ENCODE measurements at places on chromosomes 13 and 19. TPM values are rescaled to one million over a fixed set of nuclear protein-coding genes. Genes with fewer than 3 reads are reported as not detected.

SHC2 gene
- total RNA-seq, result 8.4 TPM

GJB6 gene
- total RNA-seq, result not detected

SBSN gene
- not detected for total RNA-seq

ARL11 gene
- total RNA-seq, result not detected

KIR3DL2 gene
- not detected for total RNA-seq

GSX1 gene
- not detected for total RNA-seq

TUBA3C gene
- not detected for total RNA-seq

GPR42 gene
- total RNA-seq, result not detected

BEST2 gene
- total RNA-seq, result not detected

ADGRE1 gene
- total RNA-seq, result not detected

PNMA8A gene
- total RNA-seq, result 0.49 TPM

- H3K4me1 ChIP-seq, result peaks cover 19% of the 10 kb centered on the region
- no peak overlapping the region for H3K27ac ChIP-seq
- H3K36me3 ChIP-seq, result peaks cover 23% of the 10 kb centered on the region
Measured at GRCh38 chr19:18637673-18638630, 1.1 kb downstream of the KLHL26 start.

- no peaks in the 10 kb centered on the region for H3K36me3 ChIP-seq
- DNase-seq, result no peak
- H3K4me1 ChIP-seq, result no peaks in the 10 kb centered on the region
- no peaks in the 10 kb centered on the region for H3K27me3 ChIP-seq
Measured at GRCh38 chr13:54573186-54573585, 1544.6 kb downstream of the OLFM4 start.

- no peak overlapping the region for H3K27ac ChIP-seq
- no peaks in the 10 kb centered on the region for H3K36me3 ChIP-seq
- H3K27me3 ChIP-seq, result peaks cover 69% of the 10 kb centered on the region
- no peak overlapping the region for H3K4me3 ChIP-seq
- DNase-seq, result no peak
- H3K4me1 ChIP-seq, result no peaks in the 10 kb centered on the region
Measured at GRCh38 chr19:50158577-50158976, 4.5 kb downstream of the IZUMO2 start.

GRCh38 chr19:7772752-7773291, 9.8 kb downstream of the CLEC4M start:
- H3K4me1 ChIP-seq, result peaks cover 10% of the 10 kb centered on the region
- no peaks in the 10 kb centered on the region for H3K36me3 ChIP-seq
- H3K27me3 ChIP-seq, result peaks cover 71% of the 10 kb centered on the region
- H3K4me3 ChIP-seq, result peak overlapping the region; percentile 16

DNA sequence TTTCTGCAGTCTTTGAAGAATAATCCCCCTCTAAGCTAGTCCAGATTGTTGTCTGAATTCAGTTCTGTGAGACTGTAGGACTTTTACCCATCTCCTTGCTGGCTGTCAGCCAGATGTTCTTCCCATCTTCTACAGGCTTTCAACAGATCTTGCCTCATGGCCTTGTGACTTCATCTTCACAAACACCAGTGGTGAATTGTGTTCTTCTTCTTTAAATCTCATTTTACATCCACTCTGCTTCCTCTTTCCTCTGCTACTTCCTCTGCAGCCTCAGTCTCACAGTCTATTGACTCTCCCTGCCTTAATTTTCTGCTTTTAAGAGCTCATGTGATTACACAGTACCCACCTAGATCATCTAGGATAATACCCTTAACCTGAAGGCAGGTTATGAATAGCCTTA, 859.0 kb upstream of the SLITRK1 start:
- H3K4me3 ChIP-seq, result no peak overlapping the region
- H3K4me1 ChIP-seq, result no peaks in the 10 kb centered on the region
- H3K27ac ChIP-seq, result no peak overlapping the region
- DNase-seq, result no peak

DNA sequence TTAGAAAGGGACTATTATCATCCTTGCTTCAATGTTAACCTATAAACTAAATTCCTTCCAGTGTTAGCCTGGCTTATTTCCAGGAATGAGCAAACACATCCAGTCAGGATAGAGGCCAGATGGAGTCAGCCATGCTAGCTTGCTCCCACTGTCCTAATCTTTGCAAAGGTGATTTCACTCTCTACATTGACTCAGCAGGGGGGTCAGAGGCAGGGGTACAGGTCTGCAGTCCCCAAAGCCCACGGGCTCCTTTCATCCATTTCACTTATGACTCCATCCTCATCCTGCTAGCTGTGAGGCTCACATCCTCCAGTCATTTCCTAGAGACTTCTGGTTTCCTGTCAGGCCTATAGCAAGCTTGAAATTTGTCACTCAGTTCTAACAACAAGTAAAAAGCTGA, 63.4 kb upstream of the CEACAM8 start:
- H3K4me3 ChIP-seq, result no peak overlapping the region
- H3K36me3 ChIP-seq, result peaks cover 5% of the 10 kb centered on the region
- H3K27ac ChIP-seq, result no peak overlapping the region
- DNase-seq, result no peak
- H3K27me3 ChIP-seq, result peaks cover 77% of the 10 kb centered on the region

GRCh38 chr13:99063178-99063577, 85.3 kb upstream of the DOCK9 start:
- peaks cover 7% of the 10 kb centered on the region for H3K4me1 ChIP-seq
- H3K4me3 ChIP-seq, result no peak overlapping the region
- no peak for DNase-seq
- no peak overlapping the region for H3K27ac ChIP-seq
- H3K36me3 ChIP-seq, result no peaks in the 10 kb centered on the region

- no peak overlapping the region for H3K4me3 ChIP-seq
- no peaks in the 10 kb centered on the region for H3K36me3 ChIP-seq
- H3K27me3 ChIP-seq, result no peaks in the 10 kb centered on the region
- no peak overlapping the region for H3K27ac ChIP-seq
- H3K4me1 ChIP-seq, result no peaks in the 10 kb centered on the region
- no peak for DNase-seq
Measured at GRCh38 chr19:28218728-28219127, 994.2 kb downstream of the UQCRFS1 start.

GRCh38 chr13:33642374-33643065, 175.4 kb upstream of the RFC3 start:
- no peak overlapping the region for H3K27ac ChIP-seq
- no peaks in the 10 kb centered on the region for H3K27me3 ChIP-seq
- H3K4me3 ChIP-seq, result no peak overlapping the region
- no peaks in the 10 kb centered on the region for H3K4me1 ChIP-seq
- H3K36me3 ChIP-seq, result no peaks in the 10 kb centered on the region
- DNase-seq, result no peak

DNA sequence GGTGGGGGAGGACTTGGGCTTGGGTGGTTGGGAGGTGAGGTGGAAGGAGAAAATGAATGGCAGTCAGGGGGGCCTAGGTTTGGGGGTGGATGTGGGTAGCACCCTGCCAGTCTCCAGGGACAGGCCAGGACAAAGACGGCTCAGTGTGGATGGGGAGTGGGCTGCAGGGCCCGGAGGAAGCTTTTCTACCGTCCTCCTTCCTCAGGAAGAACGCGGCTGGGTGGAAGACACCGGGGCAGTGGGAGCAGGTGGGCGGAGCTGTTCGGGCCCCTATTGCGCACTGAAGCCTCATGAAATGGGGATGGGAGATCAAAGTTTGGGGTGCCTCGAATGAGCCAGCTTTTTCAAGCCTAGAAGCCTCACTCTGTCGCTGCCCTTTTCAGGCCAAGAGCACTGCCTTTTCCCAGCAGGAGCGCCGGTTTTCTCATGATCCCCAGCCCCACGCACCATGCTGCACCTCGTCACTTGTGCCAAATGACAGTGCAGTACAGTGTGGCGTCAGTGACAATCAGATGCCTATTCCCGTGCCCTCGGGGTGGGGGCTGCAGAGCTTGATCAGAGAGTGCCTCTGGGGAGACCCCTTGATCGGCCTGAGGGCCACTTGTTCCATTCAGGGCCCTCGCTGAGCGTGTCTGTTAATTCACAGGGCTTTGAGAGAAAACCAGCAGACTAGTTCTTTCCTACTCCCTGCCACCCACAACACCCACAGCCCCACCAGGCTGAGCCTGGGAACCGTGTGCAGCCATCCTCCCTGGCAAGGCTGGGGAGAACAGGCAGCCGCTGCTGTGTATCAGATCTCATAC, 1.5 kb downstream of the CALM3 start:
- no peak for DNase-seq
- H3K27me3 ChIP-seq, result no peaks in the 10 kb centered on the region
- H3K36me3 ChIP-seq, result peaks cover 40% of the 10 kb centered on the region
- H3K27ac ChIP-seq, result peak overlapping the region; percentile 100

- H3K27me3 ChIP-seq, result no peaks in the 10 kb centered on the region
- no peaks in the 10 kb centered on the region for H3K36me3 ChIP-seq
- H3K27ac ChIP-seq, result no peak overlapping the region
Measured at GRCh38 chr19:30708416-30709178, 336.4 kb downstream of the ZNF536 start.

DNA sequence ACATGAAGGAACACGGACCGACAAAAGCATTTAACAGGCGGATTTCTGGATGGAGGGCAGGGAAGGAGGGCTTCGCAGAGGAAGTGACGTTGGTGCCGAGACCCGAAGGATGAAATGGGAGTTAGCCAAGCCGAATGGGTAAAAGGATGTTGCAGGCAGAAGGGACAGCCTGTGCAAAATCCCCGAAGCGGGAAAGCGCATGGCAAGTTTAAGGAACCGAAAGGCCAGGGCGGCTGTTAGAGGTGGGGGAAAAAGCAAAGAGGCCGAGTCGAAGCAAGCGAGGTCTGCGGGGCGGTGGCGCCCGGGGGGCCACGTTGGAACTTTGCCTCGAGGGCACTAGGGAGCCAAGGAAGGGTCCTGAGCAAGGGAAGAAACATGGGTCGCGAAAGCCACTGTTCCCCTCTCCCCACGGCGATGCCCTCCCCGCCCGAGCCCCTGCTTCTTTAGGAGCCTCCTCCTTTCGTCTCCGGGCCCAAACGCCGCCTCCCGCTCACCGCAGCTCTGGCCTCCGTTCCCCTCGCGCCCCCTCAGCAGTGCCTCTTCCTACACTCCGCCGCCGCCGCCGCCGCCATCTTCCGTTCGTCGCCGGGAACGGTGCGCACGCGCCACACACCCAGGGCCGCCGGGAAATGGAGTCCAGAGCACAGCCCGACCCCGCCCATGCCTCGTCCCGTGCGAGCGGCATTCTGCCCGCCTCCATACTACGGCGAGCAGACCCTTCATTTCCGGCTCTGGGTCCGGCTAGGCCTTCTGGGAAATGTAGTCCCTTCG, at the start of gene SYMPK:
TSS of gene SYMPK (minus strand) at position 584 of the 771 bp plus-strand sequence. CDS start 8,652 bp downstream, outside the sequence.
- DNase-seq, result peak; percentile 100
- peaks cover 48% of the 10 kb centered on the region for H3K4me1 ChIP-seq

GRCh38 chr19:35379992-35380391, 9.1 kb downstream of the GPR42 start:
- peaks cover 7% of the 10 kb centered on the region for H3K4me1 ChIP-seq
- no peak overlapping the region for H3K27ac ChIP-seq
- H3K4me3 ChIP-seq, result no peak overlapping the region
- DNase-seq, result no peak
- no peaks in the 10 kb centered on the region for H3K36me3 ChIP-seq
- peaks cover 60% of the 10 kb centered on the region for H3K27me3 ChIP-seq

GRCh38 chr19:3942790-3943409, 10.0 kb downstream of the NMRK2 start:
- no peak for DNase-seq
- peaks cover 7% of the 10 kb centered on the region for H3K4me1 ChIP-seq
- peaks cover 12% of the 10 kb centered on the region for H3K27me3 ChIP-seq
- no peak overlapping the region for H3K4me3 ChIP-seq
- H3K27ac ChIP-seq, result no peak overlapping the region

GRCh38 chr13:20927596-20928257, 25.2 kb upstream of the XPO4 start:
- no peak for DNase-seq
- H3K4me3 ChIP-seq, result no peak overlapping the region
- H3K27ac ChIP-seq, result no peak overlapping the region
- no peaks in the 10 kb centered on the region for H3K4me1 ChIP-seq
- no peaks in the 10 kb centered on the region for H3K27me3 ChIP-seq

DNA sequence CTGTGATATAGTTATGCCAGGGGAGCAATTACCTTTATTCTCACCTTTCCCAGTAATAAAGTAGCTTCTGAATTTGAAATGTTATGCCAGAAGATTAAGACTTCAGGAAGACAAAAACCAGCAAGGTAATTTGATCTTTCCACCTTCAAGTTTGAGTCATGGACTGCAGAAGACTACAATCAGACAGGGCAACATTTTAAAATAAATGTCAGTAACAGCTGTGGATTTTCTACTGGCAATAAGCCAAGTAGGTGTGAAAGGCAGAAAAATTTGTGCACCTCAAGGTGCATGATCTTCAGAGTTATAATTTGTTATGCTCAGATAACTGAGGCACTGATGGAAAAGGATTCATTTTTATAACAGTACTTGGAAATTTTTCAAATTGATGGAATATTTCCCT, 54.9 kb downstream of the SLITRK1 start:
- no peaks in the 10 kb centered on the region for H3K36me3 ChIP-seq
- H3K27me3 ChIP-seq, result no peaks in the 10 kb centered on the region
- H3K27ac ChIP-seq, result no peak overlapping the region
- DNase-seq, result no peak

DNA sequence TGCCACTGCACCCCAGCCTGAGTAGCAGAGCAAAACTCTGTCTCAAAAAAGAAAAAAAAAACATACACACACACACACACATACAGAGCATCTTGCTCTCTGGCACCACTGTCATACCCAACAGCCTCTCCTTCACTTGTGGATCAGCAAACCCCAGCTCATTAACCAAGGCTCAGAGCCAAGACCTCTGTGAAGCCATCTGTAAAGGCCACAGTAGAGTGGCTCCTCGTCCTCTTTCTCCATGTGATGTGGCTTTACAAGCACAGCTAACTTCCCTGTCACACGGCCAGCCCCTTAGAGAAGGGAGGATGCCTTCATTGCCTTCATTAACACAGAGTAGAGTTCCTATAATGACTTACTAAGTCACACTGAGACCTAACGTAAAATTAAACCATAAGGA, 62.7 kb upstream of the LSM14A start:
- H3K27me3 ChIP-seq, result peaks cover 77% of the 10 kb centered on the region
- DNase-seq, result no peak
- H3K4me3 ChIP-seq, result no peak overlapping the region
- H3K4me1 ChIP-seq, result no peaks in the 10 kb centered on the region
- H3K27ac ChIP-seq, result no peak overlapping the region
- H3K36me3 ChIP-seq, result no peaks in the 10 kb centered on the region

GRCh38 chr19:6218491-6219146, 61.2 kb downstream of the MLLT1 start:
- no peaks in the 10 kb centered on the region for H3K27me3 ChIP-seq
- no peak overlapping the region for H3K4me3 ChIP-seq
- no peaks in the 10 kb centered on the region for H3K4me1 ChIP-seq
- no peak overlapping the region for H3K27ac ChIP-seq
- DNase-seq, result peak; percentile 75
- peaks cover 6% of the 10 kb centered on the region for H3K36me3 ChIP-seq

DNA sequence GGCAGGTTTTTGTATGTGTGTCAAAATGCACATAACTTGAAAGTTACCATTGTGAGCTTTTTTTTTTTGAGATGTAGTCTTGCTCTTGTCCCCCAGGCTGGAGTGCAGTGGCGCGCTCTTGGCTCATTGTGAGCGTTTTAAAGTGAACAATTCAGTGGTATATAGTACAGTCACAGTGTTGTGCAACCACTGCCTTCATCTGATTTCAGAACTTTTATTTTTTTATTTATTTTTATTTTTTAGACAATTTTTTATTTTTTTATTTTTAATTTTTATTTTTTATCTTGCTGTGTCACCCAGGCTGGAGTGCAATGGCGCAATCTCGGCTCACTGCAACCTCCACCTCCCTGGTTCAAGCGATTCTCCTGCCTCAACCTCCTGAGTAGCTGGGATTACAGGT, 15.0 kb downstream of the SLC25A42 start:
- H3K27ac ChIP-seq, result no peak overlapping the region
- no peak for DNase-seq
- no peak overlapping the region for H3K4me3 ChIP-seq
- no peaks in the 10 kb centered on the region for H3K36me3 ChIP-seq
- H3K27me3 ChIP-seq, result no peaks in the 10 kb centered on the region
- H3K4me1 ChIP-seq, result no peaks in the 10 kb centered on the region

All from Calu3 (cell line).